Stimulated activated CD4-positive, alpha-beta T cell treated with anti-CD3 and anti-CD28 coated beads, Interleukin-2, amount 100 ng/mL, for 4 hours (primary cell): ENCODE measurements at places on chromosomes 2 and 18.

DNA sequence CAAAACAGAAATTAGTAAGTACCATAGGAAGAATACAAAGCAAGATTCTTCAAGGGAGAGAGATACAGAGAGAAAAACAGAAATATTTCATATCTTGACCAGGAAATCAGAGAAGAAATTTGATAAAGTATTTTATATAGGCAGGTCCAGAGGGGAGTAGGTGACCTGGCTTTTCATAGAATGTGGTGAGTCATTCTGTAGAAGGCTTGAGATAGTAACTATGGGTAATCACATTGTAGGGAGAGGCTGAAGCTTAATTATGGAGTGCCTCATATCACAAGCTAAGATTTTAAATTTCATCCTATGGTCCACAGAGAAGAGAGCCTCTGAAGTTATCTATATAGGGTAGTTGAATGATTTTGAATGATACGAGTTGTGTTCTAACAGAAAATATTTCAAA is 195.0 kb upstream of the CYRIA start:
- no peak for DNase-seq

DNA sequence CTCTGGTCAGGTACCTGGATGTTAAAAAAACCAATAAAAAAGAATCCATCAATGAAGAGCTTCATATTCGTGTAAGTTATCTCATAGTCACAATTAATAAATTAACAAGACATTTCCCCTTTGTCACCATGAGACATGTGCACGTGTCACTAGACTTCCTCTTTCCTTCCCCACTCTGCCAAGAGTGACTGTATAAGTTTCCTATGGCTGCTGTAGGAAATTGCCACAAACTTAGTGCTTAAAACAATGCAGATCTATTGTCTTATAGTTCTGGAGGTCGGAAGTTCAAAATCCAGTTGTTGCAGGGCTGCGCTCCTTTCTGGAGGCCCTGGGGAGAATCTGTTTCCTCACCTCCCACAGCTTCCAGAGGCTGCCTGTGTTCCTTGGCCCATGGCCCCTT is 35.8 kb downstream of the SLC9A4 start:
- DNase-seq: no peak

- no peak for DNase-seq
Observed at GRCh38 chr18:10851824-10852319, 297.5 kb downstream of the PIEZO2 start.

DNA sequence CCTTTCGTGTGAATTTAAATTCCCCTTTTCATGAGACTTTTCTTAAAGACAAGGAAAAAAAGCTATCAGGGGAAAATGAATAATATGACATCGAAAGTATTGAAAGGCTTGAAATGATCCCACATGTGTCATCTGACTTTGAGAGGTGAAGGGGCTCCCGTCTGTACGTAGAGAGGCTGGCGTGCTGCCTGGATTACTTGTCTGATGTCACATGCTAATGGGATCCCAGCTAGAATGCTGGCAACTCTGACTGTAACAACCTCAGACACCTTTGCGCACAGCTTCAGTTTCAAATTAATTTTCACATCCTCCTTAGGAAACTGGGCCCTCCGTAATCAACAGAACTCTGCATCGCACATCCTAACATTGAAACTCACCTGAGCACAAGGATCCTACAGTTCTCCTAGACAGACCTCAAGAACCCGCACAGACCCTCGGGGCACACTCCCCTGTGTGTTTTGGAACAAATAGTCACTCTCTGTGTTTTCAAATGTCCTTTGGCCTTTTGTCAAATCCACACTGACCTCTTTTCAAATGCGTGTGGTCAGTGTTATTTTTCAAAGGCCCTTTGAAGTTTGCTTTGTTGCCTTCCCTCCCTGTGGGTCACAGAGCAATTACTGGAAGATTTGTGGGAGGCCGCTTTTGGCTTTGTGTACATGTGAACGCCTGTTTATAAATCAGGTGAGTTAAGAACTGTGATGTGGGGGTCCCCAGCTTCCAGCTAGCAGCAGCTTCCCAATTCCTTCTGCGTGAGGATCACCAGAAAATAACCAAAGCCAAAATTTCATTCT is 65.9 kb downstream of the IL1R2 start:
- no peak for DNase-seq

DNA sequence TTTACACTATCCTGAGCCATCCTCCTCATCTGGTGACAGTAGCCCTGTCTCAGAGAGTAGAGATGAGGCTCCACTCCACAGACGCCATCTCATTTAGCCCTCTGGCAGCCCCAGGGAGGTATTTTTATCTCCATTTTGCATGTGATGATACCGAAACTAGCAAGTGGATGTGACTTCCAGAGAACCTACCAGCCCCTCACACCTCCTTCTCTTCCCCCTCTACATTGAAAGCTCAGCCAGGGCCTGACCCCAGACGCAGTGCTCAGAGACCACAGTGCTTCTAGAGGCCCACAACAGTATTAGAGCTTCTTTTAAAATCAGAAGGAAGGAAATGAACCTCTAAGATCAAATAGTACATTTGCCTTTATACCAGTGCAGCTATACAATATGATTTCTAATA is 8.3 kb downstream of the GYPC start:
- no peak for DNase-seq

DNA sequence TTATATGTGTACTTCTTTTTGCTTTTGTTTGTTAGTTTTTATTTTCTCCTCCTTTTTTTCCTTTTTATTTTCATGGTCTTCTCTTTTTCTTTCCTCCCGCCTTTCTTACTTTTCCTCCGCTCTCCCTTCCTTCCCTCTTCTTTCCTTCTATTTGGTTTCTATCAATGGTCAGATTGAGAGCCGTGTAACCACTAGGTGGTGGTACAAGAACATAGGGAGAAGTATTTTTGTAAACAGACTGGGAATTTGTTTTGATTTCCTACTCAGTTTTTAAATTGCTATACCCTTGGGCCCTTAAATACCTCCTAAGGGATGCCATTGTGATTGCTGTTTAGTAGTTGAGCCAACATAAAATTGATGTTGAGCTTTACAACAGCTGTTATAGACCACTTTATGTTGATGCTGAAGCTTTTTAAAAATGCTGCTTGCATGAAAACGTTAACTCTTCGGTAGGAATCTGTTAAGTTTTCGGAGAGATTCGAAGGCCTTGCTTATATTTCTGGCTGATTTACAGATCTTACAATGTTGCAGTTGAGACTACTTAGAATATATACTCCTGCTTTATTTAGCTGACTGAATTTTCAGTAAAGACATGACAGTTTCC is 124.2 kb downstream of the UBE2E3 start:
- DNase-seq: peak; percentile 10

DNA sequence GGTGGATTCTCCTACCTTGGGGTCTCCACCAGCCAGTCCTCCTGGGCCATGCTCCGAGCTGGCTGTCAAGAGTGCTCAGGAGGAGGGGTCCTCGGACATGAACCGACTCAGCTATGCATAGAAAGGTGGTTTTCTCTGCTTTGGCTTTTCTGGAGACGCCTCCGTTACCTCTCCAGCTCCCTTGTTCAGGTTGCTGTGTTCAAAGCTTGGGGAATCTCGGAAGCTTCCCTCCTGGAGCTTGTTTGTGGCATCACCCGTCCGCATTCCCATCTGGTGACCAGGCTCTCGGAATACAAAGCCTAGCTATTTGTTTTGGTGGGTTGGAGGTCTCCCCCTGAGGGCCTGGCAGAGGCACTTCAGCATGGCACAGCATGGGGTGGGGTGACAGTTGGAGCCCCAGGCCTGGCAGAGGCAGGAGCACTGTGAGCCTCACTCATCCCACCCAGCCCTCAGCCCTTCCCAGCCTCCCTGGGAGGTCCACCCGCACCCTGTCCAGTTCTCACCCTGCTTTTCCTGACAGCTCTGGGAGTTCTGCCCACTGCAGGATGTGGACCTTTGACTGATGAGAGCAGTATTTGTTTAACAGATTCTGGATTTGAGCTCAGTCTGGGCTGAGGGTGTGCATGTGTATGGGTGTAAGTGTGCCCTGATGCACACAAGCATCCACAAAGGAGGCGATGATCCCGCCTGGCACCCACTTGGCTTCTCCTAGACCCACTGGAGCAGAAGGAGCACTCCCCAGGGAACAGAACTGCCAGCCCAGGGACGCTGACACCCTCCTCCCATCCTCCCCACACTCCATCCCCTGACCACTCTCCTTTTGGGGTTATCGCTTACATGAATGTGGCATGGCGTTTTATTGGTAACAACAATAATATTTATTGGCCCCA is 107.3 kb upstream of the HS6ST1 start:
- DNase-seq: no peak

DNA sequence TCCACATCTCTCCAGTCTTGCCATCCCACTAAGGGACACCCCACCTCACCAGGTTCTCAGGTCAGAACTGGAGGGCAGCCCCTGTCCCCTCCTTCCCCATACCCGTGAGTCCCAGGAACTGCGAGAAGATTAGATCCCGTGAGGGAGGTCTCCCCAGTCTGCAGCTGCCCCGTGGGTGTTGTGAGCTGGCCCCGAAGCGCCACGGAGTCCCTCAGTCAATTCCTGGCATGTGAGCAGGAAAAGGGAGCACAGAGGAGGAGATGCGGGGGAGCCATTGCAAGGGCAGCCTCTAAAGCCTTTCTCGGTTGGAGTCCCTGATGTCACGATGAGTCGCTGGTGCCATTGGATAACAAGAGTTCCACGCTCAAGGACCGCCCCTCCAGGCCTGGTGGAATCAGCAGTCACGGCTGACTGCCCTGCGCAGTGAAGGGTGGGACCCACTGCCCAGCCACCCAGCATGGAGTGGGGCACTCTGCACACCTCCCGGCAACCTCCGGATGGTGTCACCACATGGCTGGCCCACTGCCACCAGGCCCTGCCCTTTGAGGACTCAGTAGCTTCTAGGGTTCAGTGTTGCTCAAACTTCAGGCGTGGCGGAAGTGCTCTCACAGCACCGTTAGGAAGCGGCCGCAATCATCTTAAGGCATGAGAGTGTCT is 434.9 kb upstream of the MYT1L start:
- DNase-seq: no peak

DNA sequence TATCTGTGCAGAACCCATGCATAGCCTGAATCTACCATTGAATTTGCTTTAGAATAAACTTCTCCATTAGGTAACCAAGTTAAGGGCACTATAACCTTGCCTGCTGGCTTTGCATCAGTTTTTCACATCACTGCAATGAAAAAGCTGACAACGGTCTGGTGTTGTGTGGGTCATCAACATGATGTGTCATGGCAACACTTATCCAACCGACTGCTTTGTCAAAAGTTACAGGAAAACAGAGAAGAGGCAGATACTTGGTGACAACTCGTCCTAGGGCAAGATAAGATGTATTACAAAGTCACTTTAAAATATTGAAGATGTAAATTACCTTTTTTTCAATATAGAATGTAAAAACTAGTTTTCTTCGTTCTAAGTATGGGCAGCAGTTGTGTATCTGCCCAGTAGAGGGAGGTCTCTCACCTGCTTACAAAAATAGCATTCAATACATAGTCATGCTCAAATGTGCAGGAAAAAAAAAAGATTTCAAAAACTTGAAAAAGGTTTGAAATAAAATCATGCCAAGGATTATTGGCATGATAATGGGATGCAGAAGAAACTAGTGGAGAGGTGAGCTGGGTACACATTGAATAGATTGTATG is 96.3 kb downstream of the EVA1A start:
- DNase-seq: no peak
